ENCODE measurements at places on chromosomes 1 and 21.
A peak's percentile ranks its signal among the peaks of the same experiment; 100 is the strongest.

DNA sequence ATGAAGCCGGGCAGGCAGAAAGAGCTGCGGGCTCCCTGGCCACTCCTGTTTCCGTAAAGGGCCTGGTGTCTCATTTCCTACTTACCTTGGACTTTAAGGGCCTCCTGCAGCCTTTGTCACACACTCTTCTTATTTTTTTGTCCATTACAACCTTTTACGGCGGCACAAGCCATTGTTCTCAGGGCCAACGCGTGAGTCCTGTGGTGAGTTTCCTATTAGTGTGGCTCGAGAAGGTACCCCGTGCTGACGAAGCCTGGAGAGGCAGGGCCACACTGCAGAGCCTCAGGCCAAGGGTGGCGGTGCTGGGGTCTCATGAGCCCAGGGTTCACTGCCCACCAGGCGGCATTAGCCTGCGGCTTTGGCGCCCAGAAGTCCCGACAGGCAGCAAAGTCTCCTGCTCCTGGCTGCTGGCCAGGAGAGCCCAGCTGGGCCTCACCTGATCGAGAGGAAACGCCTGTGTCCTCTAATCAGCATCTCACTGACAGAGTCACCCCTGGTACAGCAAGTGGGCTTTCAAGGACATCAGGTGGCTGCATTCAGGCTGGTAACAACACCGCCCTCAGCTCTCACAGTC lies 62.0 kb downstream of the SIK1 start:
- no peak for DNase-seq

DNA sequence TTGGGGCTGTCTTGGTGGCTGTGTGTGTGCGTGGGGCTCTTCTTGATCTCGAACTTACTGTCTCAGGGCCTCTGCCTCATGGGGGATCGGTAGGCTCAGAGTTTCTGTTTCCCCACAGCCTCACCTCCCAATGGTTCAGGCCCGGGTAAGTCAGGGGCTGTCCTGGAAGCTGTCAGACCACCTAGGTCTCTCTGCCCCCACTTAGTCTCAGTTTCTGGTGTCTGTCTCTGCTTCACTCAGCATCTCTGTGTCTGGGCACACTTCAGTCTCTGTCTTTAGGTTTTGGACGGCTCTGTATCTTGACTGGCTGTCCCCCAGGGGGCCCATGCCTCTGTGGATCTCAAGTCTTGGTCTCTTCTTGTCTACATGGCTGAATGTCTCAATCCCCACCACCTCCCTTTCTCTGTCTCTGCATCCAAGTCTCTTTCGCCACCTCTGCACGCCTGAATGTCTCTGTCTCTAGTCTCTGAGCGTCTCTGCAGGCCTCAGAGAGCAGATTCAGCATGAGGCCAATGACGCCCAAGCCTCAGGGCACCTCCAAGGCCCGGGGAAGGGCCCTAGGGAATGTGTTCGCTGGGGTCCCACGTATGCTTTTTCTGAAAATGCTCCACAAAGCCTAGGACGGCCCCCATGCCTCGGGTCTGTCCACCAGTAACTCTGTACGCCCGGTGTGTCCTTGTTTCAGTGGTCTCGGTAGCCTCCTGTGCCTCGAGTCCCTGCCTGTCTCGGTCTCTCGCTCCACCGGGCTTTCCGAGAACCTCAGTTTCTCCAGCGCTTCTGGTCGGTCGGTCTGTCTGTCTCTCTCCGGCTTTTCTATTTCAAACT lies 818 bp downstream of the FHL3 start:
- DNase-seq: no peak

- DNase-seq: no peak
Measured at GRCh38 chr1:91541918-91542533, 41.4 kb downstream of the CDC7 start.

GRCh38 chr1:181095260-181095659 lies 6.8 kb downstream of the IER5 start:
- no peak for DNase-seq

DNA sequence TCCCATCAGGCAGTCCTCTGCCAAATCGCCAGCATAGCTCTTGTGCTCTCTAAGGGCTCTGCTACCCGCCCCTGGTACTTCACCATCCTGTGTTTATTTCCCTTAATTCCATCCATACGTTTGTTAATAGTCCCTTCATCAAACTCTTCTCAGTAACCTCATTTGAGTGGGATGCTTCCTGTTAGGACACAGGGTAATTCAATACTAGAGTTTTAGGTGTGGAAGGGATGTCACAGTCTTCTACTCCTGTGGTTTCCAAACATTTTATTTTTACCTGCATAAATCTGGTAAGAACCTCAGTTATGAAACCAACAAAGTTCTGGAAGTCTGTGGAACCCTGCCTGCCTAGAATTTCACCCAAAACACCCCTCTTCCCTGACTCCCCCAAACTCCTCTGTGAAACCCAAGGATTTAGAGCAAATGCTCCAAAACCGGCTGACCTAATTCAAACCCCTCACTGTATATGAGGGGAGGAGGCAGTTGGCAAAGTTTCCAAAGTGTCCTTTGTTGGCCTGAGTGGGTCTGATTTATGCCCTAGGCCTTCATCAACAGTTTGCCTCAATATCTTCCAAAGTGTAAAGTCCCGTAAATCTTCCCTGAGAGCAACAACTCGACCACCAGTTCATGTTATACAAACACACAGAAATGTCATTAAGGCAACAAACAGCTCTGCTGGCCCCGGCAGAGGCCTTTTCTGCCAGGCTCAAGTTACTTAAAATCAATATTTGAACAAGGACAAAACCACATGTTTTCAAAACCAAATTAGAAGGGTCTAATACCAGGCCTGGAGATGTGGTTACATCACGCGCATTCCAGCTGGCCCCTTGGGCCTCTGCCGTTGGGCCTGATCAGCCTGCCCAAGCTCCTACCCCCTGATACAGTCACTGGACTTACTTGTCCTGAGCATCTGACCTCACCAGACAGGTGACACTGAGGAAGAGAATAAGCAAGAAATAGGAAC lies 82.4 kb upstream of the FGGY start:
- DNase-seq: peak; percentile 27

DNA sequence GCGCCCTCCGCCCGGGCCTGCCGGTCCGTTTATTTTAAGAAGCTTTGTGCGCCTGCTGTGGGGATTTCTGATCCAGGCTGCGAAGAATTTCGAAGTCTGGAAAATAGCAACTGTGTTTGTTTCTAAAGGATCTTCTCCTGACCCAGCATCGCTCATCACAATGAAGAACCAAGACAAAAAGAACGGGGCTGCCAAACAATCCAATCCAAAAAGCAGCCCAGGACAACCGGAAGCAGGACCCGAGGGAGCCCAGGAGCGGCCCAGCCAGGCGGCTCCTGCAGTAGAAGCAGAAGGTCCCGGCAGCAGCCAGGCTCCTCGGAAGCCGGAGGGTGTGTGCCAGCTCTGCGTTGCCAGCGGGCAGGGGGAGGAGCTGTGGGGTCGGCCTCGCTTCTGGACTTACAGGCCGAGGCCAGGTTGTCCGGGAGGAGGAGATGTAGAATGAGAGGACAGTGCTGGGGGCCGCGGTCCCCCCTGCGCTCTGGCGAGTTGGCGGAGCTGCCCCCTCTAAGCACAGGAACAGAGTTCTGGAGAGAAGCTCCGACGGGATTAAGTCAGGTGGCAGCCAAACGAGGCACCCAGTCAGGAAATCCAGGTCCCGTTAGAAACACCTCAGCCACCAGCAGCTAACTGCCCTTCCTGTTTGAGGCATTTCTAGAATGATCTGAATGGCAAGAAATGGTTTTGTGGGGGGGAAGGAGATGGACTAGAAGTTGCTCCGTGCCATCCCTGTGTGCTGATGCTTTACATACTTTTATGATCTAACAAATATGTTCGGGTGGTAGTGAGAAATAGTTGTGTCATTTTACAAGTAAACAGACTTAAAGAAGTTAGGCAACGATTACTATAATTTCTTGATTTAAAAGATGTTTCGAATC lies 948 bp downstream of the TXLNA start:
- peak; percentile 47 for DNase-seq

DNA sequence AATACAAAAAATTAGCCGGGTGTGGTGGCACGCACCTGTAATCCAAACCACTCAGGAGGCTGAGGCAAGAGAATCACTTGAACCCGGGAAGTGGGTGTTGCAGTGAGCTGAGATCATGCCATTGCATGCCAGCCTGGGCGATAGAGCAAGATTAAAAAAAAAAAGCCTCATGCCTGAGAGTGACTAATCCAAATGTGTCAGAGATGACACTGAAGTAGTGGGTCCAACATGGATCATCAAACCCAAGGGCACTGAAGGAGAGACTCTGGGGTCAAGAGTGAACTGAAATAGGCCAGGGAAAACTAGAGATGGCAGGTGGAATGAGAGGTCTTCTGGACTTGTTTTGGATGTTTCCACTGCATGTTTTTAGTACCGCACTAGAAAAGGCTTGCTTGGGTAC lies 10.2 kb upstream of the CACHD1 start:
- DNase-seq: no peak

DNA sequence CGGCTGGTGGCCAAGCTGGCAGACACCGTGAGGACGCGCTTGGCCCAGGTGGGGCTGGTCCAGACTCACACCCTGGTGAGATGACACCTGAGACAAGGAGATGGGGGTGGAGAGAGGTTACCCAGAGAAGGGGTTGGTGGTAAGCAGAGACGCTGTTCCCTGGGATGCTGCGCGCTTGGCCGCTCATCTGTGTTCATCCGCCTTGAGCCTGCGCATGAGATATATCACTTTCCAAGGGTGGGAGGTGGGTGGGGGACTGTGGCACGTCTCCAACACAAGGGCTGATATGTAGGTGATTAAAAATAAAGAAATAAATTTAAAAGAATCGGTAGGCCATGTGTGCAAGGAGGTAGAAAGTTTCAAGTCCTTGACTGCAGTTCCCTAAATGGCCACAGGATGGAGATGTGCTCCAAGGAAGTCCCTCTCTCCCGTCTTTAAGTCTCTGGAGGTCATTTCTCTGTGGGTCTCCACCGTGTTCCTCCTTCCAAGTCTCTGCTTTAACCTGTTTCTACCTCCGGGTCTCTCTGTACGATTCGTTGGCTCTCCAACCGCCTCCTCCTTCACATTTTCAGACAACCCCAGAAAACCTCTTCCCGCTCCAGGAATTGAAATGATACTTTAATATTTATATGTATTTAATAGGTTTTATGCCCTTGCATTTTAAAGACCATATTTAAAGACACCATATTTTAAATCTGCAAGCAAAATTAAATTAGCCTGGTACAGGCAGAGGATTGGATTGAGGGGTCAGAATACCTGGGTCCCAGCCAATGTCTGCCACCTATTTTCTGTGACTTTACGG lies 4.5 kb downstream of the TTC24 start:
- peak; percentile 71 for DNase-seq

GRCh38 chr21:33850985-33851384 lies 64.6 kb downstream of the ATP5PO start:
- DNase-seq: no peak

DNA sequence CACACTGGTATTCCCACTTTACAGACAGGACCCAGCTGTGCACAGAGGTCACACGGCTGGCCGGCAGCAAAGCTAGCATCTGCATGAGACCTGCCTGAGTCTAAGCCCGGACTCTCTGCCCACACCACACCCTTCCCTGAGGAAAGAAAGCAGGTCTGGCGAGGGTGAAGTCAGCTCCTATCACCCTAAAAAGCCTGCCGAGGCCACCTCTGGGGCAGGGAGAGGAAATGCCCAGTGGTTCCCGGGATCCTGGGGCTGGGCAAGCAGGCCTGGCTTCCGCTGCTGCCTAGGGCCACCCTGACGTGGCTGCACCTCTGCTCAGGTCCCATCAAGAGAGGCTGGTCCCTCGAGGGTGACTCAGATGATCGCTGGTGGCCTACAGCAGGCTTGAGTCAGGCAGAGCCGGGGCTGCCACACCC lies 42.2 kb downstream of the RAP1GAP start:
- DNase-seq: no peak

DNA sequence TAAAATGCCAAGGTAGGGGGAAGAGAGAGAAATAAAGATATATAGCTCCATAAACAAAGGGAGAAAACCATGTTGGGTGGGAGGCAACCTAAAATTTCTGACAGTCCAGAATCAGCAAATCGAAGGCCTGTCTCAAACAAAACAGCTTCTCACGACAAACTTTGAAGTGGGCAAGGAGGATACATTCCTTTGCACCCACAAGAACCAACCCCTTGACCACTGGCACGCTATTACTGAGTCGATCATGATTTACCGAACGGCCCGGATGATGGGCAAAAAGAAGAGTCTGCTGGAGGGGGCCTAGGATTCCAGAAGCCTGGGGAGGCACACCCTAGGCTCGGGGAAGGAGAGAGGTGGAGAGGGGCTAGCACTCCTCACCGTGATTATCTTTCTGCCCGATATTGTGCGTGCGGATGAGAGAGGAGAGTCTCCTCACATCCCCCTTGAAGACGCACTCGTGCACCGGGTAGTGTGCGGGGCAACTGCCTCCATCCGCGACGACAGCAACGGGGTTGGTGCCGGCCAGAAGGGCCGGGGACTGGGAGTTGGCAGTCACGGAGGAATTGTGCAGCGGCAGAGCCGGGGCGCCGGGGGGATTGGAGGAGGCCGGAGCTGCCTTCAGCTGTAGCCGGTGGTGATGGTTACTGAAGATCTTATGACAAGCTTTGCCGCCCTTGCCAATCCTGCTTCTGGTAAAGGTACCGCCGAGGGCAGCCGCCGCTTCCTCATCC lies 756 bp downstream of the ANKRD13C start:
- peak; percentile 76 for DNase-seq

DNA sequence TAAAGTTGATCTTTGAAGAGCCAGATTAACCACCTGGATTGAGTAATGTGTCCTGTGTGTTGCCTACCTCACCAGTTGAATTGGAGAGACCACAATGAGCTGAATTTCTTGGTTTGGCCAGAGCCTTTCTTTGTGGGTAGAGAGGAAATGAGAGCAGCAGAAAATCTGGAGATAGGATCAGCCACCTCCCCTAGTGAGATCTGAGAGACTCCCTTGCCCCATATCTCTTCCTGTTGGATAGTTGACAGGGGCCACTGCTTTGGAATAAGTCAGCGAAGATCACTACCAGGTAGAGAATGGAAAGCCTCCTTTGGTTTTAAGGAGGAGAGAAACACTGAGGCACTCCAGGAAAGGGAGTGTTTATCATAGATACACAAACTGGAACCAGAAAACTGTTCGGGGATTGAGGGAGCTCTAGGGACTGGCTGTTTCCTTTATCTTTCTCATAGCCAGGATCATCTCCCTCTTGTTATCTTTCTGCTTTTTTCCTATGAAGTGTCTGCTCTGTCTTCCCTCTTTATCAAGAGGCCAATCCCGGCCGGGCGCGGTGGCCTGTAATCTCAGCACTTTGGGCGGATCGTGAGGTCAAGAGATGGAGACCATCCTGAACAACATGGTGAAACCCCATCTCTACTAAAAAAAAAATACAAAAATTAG lies 21.3 kb upstream of the ZNF326 start:
- no peak for DNase-seq

GRCh38 chr1:211340622-211341507 lies 14.2 kb downstream of the TRAF5 start:
- no peak for DNase-seq

- no peak for DNase-seq
Measured at GRCh38 chr1:9599741-9600140, 11.0 kb downstream of the TMEM201 start.

DNA sequence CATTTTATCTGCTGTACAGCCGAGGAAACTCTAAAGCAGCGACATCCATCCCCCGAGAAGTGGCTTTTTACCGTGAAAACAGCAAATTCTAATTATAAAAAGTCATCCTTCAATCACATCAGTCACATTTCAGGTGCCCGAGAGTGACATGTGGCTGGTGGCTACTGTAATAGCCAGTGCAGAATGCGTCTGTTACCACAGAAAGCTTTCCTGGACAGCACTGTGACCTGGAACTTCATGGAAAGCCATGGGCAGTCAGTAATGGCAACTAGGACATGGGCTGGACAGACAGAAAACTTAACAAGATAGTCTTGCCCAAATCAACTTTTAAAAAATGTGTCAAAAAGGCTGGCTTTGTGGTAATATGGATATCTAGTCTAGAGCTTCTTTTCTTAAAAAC lies 106.6 kb downstream of the BCAR3 start:
- no peak for DNase-seq

- DNase-seq: peak; percentile 59
Measured at GRCh38 chr1:115067161-115067859, 22.0 kb downstream of the TSPAN2 start.

Measured in fibroblast of skin of right quadriceps (primary cell).